Stimulated activated CD4-positive, alpha-beta T cell treated with anti-CD3 and anti-CD28 coated beads, Interleukin-1b, Interleukin-23, amount 100 ng/mL, for 1 hour (primary cell): ENCODE measurements at places on chromosomes 3 and 15.

DNA sequence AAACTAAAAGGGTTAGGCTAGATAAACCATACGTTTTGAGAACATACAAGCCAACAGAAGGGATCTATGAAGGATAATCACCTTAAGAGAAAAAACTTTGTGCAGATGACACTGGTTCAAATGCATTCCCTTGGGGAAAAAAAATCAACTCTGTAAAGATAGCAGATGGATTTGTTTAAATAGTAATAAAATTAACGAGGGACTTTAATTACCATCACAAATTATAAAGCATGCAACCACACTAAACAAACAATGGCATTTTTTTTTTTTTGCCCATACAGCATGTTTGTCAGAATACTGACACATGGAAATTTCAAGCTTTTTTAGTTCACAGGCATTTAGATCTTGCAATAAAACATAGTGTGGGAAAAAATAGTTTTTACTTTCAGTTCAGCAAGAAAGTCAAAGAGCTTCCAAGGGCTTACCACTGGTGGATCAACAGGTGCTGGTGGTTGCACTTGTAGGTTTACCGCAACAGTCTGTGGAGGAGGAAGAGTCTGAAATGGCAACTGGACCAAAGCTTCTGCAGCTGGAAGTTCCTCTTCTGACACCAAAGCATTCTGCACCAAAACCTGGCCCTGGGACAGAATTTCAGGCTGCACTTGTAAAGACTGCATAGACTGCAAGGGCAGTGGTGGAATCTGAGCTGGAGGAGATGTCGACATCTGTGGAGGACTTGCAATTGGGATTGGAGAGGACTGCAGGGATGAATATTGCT, 53.1 kb downstream of the PHC3 start:
- DNase-seq: no peak

DNA sequence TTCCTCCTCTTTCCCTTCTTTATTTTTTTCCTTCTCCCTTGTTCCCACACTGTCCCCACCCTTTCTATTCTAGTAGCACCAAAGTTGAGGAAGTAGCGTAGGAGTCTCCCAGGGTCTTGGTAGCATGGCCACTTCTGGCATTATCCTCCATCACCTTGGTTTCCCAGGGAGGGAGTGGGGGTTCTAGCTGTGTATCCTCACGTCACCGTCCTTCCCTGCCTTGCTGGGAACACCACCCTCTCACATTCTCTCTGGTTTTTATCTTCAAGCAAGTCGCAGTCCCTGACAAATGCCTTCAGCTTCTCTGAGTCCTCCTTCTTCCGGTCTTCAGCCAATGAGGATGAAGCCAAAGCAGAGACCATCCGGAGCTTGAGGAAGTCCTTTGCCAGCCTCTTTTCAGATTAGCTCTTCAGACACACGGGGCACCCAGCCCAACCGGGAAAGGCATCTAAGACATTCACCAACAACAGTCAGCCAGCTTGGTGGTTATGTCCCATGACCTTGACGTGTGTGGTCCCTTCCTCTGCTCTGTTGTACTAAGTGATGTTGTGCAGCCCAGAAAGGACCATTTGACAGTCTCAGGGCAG, 31.6 kb upstream of the TIMP4 start:
- DNase-seq: no peak

DNA sequence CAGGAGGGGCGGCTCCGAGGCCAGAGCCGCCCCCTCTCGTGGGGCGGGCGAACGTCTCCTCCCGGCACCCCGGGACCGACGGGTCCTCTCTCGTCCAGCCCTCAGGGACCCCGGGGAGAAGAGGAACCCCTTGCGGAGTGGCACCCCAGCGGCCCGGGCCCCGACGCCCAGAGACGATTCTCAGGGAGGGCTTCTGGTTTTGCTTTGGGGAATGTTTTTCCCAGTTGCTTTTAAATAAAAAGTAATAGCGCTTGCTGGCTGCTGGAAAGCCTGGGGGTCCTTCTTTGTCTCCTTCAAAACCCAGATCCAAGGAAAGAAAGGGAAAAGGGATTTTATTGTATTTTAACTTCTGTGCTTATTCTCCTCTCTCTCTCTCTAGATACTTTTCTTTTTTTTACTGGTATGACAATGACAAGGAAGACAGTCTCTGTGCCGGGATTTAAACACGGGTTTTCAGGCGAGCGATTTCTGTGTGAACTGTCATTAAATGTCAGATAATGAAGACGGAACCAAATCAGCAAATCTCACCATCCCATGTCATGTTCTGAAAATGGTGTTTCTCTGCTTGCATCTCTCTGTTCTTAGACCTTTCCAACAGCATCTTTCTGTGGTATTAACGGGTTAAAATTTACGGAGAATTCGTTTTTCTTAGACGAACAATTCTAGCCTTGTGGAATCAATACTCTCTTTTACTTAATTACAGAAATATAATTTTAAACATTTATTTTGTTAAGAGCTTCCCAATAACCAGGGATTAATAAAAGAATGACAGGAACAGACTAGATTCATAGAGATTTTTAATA, 530 bp upstream of the PCOLCE2 start:
- DNase-seq: no peak

DNA sequence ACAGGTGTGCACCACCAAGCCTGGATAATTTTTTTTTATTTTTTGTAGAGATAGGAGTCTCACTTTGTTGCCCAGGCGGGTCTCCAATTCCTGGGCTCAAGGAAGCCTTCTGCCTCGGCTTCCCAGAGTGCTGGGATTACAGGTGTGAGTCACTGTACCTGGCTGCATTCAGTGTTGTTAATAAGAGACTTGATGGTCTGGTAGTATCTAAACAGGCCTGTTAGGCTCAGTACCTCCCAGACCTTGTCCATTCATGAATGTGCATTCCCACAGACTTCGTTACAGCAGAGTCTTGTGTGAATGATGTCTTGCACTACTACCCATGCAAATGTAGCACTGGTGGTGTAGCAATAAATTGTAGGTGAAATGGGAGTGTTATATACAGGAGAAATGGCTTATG, 17.7 kb downstream of the CMTM8 start:
- no peak for DNase-seq

DNA sequence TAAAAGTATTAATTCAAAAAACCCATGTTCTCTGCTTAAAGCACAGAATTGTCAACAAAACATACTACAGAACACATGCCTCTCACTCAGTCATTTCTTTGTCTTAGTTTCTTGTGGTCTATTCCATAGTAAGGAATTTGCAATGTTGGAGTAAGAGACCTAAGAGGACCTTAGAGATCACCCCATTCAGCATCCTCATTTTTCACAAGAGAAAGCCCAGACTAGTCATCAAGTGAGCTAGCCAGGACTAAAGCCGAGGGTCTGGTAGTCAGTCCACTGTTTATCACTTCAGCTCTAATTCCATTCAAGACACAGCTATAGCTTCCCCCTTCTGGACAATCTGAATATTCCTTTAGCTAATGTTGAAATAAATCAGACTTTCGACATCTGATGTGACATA, 601.1 kb downstream of the FHIT start:
- no peak for DNase-seq

DNA sequence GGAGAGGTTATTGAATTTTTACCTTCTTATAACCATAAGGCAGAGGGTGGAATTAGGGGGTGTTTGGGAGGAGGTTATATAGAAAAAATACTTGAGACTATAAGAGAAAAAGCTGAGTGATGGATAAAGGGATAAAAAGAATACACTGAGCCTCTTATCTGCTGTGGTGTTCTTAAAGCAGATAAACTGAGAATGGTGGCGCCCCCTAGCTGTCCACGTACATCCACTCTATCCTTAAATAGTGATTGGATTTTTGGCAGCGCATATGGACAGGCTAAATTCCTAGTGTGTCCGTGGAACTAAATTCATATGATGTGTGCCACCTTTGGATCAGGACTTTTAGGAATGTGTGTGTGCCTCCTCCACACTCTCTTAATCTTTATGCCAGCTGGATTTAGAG, 121.1 kb downstream of the OXSM start:
- DNase-seq: no peak

DNA sequence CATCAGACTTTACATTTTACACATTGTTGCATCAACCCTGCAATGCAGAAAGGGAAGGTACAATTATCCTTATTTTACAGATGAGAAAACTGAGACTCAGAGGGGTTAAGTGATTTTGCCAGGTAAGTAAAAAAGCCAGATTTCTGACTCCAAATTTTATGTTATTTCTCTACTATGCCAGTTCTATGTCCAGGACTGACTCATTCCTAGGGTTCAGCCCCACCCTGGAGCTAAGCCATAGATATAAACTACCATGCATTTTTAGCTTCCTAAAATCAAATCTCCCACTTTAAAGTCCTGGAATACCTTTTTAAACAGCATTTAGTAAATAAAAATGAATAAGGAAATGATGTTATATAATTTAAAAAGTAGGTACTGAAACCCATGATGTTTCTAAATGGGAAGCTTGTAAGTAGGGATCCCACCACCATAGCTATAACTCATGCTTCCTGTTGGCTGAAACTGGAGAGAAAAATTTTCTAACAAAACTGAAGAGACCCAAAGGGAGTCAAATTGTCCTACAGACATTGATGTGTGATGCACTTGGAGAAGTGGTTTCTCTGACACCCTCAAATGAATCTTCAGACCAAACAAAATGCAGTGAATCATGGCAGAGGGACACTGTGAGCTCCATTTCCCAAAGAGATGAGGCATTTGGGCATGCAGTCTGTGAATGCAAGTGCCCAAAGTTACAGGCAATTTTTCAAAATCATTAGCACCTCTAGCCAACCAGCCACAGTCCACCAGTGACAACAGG, 301.7 kb upstream of the UMPS start:
- DNase-seq: no peak

GRCh38 chr3:184648636-184649035, 63.2 kb downstream of the MAGEF1 start:
- DNase-seq: no peak

DNA sequence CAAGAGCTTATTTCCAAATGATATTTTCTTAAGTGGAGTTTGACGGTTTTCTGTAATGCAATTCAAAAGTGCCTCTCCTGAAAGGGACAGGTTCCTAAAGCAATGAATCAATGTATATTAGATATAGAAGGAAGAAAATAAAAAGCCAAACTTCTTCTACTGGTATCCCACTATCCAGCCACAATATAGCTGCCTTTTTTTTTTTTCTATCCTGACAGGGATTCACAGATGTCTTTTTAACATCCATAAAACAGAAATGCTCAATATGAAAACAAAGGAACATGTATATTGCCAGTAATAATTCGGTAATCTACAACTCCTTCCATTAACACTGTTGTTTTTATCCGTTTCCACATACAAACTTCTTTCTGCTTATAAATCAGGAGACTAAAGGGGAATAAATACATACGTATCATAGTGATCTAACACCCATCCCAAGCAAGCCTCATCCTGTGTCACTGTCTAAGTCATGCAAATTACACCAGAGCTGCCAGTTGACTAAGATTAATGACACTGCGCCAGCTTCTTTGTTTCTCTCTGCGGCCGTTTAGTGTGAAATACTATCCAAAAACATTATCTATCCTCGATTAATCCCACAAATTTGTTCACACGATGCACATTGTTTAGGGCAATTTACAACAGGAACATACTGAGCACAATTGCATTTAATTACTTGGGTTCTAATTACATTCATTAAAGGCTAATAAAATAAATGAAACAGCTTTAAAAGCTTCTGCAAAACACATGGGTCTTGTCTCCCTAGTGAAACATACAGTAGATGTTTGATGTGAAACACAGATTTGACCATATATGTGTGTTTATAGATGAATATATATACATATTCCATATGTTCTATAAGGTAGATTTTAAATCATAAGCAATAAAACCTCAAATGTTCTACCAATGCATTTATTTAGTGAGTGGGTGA, 51.9 kb upstream of the CDIN1 start:
- DNase-seq: no peak

- DNase-seq: no peak
Observed at GRCh38 chr3:156332304-156332703, 211.9 kb downstream of the KCNAB1 start.

DNA sequence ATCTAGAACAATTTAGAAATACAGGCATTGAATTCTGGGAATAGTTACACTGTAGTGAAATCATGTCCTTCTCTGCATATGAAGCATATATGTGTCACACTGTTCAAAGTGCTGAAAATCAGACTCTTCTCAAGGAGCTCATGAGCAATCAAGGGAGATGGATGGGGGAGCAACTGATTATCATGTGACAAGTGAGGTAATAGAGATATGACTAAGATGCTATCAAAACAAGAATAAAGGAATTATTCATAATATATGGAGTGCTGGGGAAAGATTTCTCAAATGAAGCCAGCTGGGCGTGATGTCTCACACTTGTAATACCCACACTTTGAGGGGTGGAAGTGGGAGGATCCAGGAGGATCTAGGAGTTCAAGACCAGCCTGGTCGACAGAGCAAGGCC, 74.9 kb upstream of the CHRNB4 start:
- no peak for DNase-seq

DNA sequence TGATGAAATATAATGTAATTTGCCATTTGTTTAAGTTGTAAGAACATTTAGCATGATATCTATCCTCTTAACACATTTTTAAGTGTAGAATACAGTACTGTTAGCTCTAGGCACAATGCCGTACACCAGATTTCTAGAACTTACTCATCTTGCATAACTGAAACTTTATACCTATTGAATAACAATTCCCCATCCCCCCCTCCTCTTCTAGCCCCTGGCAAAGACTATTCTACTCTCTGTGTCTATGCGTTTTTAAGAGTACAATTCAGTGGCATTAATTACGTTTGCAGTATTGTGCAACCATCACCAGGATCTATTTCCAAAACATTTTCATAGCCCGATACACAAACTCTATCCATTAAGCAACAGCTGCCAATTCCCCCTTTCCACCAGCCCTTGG, 261.7 kb downstream of the PLOD2 start:
- DNase-seq: no peak

DNA sequence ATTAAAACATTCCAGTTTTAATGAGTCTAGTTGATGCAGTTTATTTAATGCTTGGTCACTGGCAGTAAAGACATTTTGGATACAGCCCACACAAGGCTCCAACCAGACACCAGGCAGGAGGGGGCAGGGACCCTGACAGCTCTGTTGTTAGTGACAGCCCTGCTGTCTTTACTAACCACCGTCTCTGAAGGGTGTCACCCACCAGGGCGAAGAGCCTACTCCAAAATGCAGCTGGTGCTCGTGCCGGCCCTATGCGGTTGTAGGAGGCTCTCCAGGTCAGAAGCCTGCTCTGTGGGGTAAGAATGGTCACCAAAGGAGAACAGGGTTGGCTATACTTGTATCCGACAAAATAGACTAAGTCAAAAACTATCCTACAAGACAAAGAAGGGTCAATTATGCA, 132.2 kb downstream of the ATP10A start:
- no peak for DNase-seq

DNA sequence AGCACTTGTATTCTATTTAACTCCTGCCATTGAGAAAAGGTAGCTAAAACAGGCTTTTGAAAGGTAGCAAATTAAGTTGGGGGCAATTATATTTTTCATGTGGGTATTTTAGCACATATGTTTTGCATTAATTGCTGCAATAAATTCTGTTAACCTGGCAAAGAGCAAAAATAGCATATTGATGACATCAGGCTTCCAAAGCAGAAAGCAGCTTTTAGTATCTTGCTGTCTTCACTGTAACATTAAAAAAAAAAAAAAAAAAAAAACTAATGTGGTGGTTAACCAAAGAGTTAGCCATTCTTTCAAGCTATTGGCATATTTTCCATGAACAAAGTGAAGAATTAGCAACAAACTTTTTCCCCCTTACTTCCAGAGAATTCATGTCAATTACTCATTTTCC, 9.1 kb downstream of the EPHA3 start:
- no peak for DNase-seq
